NAMALWA (cell line): ENCODE measurements at places on chromosomes 7 and 10.
A peak's percentile ranks its signal among the peaks of the same experiment; 100 is the strongest.

DNA sequence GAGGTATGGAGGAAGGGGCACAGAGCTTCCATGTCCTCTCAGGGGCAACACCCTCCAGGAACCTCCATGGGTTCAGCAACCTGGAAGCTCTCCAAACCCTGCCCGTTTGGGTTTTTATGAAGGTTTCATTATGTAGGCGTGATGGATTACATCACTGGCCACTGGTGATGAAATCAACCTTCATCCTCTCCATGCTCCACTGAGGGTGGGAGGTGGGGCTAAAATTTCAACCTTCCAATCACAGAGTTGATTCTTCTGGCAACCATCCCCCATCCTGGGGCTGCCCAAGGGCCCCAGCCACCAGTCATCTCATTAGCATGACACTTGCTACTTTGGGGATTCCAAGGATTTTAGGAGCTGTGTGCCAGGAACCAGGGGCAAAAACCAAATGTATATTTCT is 90.1 kb downstream of the TEX36 start:
- DNase-seq: no peak

GRCh38 chr10:114754445-114755320 is 66.9 kb upstream of the FHIP2A start:
- DNase-seq: no peak

GRCh38 chr10:34235164-34235832 is 579.8 kb downstream of the PARD3 start:
- no peak for DNase-seq

DNA sequence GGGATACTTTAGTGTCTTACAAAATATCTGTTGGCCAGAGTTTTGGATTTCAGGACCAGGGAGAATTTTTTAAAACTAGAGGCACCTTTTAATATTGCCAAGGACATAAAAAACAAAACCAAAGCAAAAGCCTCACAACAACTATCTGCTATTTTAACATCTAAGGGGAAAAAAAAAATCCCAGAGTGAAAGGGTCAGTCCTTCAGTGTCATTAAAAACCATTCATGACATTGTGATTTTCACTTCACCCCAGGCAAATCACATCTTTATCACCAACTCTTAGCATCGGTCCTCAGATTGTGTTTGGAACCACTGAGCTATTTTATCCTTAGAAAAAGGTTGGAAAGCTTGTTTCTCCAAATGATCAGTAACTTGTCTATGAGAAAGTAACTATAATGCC is 10.7 kb downstream of the CEP41 start:
- DNase-seq: no peak

GRCh38 chr7:18573410-18574234 is 78.1 kb downstream of the HDAC9 start:
- peak; percentile 87 for DNase-seq

- DNase-seq: no peak
Observed at GRCh38 chr10:117442521-117442920, 67.3 kb upstream of the PDZD8 start.

DNA sequence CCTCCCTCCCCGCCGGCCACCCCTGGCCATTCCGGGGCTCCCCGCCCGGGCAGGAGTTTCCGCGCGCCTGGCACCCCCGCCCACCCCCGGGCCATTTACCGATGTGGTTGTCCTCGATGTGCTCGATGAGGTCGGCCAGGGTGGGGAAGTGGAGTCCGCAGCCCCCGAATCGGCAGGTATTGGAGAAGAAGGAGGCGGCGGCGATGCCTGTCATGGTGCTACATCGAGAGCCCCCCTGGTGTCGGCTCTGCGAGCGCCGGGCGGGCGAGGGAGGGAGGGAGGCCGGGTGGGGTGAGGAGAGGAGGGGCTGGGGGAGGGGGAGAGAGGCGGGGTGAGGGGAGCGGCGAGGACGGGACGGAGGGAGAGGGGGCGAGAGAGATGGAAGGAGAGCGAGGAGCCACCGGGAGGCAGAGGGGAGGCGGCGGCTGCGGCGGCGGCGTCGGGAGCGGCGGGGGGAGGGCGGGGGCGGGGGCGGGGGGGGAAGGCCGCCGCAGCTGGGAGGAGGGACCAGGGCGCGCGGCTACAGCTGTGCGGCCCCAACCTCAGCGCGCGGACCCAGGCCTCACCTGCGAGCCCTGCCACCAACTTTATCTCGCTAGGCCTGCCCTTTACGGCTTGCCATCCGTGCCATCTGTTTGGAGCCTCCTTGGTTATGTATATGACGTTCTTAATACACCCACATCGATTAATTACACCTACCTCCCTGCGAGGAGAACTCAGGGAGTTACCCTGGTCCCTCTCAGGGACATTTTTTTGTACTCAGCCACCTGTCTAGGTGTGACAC is at the start of gene JAZF1:
JAZF1 (minus strand) TSS at position 432 of the 784 bp plus-strand sequence.
- peak; percentile 85 for DNase-seq

GRCh38 chr10:110209454-110209925 is 2.1 kb downstream of the MXI1 start:
- DNase-seq: peak; percentile 85
